ENCODE measurements at places on chromosomes 11 and 22. TPM values are rescaled to one million over a fixed set of nuclear protein-coding genes. Genes with fewer than 3 reads are reported as not detected.
A peak's percentile ranks its signal among the peaks of the same experiment; 100 is the strongest.

GRCh38 chr22:22210375-22210774 lies 34.2 kb upstream of the VPREB1 start:
- DNase-seq = no peak

- no peak for DNase-seq
These were observed 28.7 kb downstream of the CYTH4 start for GRCh38 chr22:37310815-37311595.

DNA sequence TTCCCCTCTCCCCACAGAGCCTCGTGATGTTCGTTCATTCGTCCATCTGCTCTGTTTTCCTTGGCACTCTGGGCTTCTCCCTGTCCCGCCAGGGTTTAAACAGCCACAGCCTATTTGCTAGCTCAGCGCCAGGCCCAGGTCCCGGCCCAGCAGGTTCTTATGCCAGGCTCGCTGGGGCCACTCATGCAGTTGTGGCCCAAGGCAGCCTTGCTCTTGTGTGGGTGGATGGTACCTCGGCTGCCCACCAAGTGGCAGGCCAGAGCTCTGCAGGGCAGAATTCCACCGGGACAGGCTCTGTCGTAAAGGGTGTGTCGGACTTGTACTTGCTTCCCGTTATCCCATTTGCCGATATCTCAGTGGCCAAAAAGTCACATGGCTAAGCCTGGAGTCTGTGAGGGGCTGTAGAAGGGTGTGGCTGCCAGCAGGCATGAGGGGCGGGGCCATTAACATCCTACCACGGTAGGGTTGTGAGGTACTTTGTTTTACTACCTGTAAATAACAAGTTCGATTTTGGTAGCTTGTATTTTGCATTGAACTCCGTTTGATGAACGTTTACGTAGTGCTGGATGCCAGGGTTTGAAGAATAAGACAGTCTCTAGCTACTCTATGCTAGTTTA lies 7.9 kb downstream of the FAM118A start:
- peak; percentile 74 for DNase-seq

- DNase-seq = peak; percentile 84
These were observed at the start of gene CCND1 for GRCh38 chr11:69640995-69641581. Gene CCND1, plus strand, starts transcription at chr11:69641156. Its CDS starts 158 bp downstream, at chr11:69641314.

The OR10V1 gene
- total RNA-seq = not detected

The PLEKHA7 gene
- total RNA-seq = 19.2 TPM

The CARD18 gene
- 0.72 TPM for total RNA-seq
